ENCODE measurements at places on chromosomes 7 and 10. TPM values are rescaled to one million over a fixed set of nuclear protein-coding genes. Genes with fewer than 3 reads are reported as not detected.

The PNLIPRP1 gene
- total RNA-seq, result not detected

The LRRC27 gene
- total RNA-seq, result 16.1 TPM

The AKR1C8 gene
- total RNA-seq, result 0.46 TPM

The GPR37 gene
- total RNA-seq, result 1.1 TPM

The DIP2C gene
- 20.0 TPM for total RNA-seq

The GPR85 gene
- total RNA-seq, result 2.1 TPM

GRCh38 chr7:121901026-121901425 is 28.1 kb downstream of the PTPRZ1 start:
- H3K27me3 ChIP-seq, result no peaks in the 10 kb centered on the region
- H3K36me3 ChIP-seq, result no peaks in the 10 kb centered on the region
- H3K4me1 ChIP-seq, result no peaks in the 10 kb centered on the region
- no peak overlapping the region for H3K4me3 ChIP-seq
- H3K27ac ChIP-seq, result no peak overlapping the region

DNA sequence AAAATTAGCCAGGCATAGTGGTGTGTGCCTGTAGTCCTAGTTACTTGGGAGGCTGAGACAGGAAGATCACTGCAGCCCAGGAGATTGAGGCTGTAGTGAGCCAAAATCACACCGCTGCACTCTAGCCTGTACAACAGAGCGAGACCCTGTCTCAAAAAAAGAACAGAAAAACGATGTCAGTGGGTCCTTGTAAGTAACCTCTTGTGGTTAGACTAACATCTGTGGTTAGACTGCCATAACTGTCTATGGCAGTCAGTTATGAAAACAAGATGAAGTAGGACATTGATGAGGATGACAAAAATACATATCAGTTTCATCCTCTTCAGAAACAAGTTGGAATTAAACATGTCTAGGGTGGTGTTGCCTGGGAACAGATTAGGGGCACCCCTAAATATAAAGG is 53.3 kb downstream of the AKAP9 start:
- no peaks in the 10 kb centered on the region for H3K27me3 ChIP-seq
- H3K4me3 ChIP-seq, result no peak overlapping the region
- DNase-seq, result no peak
- H3K27ac ChIP-seq, result no peak overlapping the region

- H3K4me3 ChIP-seq, result no peak overlapping the region
- no peaks in the 10 kb centered on the region for H3K36me3 ChIP-seq
- H3K27me3 ChIP-seq, result no peaks in the 10 kb centered on the region
- peaks cover 4% of the 10 kb centered on the region for H3K4me1 ChIP-seq
Observed at GRCh38 chr7:158044482-158044823, 543.2 kb downstream of the PTPRN2 start.

DNA sequence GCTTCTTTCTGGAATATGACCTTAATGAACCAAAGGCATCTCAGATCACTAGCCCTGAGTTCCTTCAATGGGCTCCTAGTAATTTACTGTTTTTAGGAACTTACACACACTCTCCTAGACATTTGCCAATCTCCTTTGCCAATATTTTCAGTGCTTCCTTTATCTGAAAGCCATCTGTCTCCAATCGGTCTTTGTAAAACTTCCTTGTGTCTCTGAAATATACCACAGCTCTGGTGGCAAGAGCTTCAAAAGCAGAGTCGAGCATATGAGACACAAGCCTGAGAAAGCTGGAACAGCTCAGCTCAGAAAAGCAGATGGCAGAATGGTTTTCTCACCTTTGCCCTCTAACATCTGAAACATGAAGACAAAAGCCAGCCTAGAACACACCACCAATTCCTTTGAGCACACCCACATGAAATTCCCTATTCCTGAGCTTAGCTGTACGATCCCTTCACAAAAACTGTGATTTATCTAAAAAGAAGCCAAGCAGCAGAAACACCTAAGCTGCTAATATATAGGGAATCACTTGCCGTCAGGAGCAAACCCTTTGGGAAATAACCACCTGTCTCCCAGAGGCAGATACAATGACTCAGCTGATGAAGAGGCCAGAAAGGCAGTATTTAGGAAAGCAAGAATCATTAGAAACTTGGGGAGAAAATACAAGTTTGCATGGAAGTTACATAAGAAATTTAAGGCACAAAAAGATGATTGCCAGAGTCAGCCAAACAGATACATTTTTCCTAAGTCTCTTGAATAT is 70.2 kb upstream of the ANK3 start:
- no peaks in the 10 kb centered on the region for H3K36me3 ChIP-seq
- H3K27ac ChIP-seq, result no peak overlapping the region
- H3K27me3 ChIP-seq, result no peaks in the 10 kb centered on the region
- no peak for DNase-seq
- no peaks in the 10 kb centered on the region for H3K4me1 ChIP-seq

GRCh38 chr10:109961174-109962001 is 38.1 kb upstream of the XPNPEP1 start:
- no peaks in the 10 kb centered on the region for H3K36me3 ChIP-seq
- peaks cover 24% of the 10 kb centered on the region for H3K4me1 ChIP-seq
- peak; percentile 44 for DNase-seq

- H3K4me1 ChIP-seq, result no peaks in the 10 kb centered on the region
- H3K27me3 ChIP-seq, result no peaks in the 10 kb centered on the region
Observed at GRCh38 chr10:91210014-91210413, 10.4 kb upstream of the PCGF5 start.

DNA sequence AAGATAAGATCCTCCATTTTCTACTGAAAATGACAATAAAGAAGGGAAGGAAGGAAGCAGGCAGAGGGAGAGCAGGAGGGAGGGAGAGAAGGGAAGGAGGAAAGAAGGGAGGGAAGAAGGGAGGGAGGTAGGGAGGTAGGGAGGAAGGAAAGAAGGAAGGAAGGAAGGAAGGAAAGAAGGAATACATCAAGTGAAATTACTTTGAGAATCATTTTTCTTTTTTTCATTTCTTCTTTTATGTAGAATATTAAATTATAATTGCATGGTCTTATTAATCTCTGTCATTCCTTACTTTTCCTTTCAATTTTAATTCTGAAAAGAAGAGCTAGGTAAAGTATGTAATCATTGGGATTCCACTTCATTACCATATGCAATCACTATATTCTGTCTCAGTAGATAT is 97.8 kb downstream of the PLXDC2 start:
- H3K4me1 ChIP-seq, result no peaks in the 10 kb centered on the region
- H3K27me3 ChIP-seq, result no peaks in the 10 kb centered on the region
- DNase-seq, result no peak
- no peak overlapping the region for H3K27ac ChIP-seq
- H3K4me3 ChIP-seq, result no peak overlapping the region

DNA sequence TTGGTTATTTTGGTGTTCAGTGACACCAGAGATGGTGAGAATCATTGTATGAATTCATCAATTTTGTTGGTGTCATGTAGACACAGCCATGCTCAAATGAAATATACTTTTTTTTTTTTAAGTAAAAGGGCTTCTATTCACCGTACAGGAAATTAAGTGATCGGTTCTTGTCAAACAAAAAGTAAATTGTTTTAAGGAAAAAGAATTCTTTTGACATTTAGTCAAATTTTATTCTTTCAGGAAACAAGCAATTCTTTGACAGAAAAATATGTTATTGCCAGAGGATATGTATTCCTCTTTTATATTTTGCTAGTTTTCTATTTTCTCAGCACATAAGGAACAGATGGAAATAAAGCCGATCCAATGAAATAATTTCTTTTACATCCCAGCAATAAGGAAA is 551.9 kb downstream of the MAGI2 start:
- no peaks in the 10 kb centered on the region for H3K36me3 ChIP-seq
- DNase-seq, result no peak
- H3K4me1 ChIP-seq, result no peaks in the 10 kb centered on the region

DNA sequence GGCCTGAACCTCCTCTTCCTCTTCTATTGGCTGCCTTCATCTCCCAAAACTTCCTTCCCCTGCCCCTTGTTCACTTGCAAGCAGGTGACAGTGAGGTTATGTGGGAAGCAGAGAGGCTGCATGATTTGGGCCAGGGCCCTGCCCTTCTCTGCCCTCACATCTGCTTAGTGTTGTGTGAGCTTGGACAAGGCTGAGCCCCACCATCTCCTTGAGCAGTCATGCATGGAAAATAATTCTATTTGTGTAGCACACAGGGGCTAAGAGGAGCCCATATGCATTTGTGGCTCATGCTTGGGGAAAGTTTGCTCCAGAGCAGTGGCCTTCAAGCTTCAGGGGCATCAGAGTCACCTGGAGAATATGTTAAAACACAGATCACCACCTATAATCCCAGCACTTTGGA is 26.8 kb upstream of the AQP1 start:
- peaks cover 4% of the 10 kb centered on the region for H3K36me3 ChIP-seq
- no peak for DNase-seq
- no peak overlapping the region for H3K27ac ChIP-seq

DNA sequence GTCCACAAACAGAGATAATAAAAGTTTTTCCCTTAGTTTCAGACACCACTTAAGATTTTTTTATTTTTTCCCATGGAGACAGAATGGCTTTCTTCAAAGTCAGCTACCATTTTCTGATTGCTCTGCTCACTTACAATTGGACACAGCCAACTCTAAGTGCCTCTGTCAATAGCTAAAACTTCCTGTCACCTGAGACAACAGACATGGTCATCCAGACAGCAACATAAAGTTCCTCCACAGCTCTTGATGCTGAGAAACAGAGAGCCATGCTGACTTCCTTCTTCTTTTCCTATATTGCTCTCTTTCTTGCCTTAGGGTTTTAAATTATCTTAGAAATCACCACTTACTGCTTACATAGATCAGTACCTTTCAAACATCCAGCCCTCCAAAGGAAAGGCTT is 12.0 kb downstream of the ZNF800 start:
- H3K27ac ChIP-seq, result no peak overlapping the region
- no peak for DNase-seq
- H3K4me3 ChIP-seq, result no peak overlapping the region
- no peaks in the 10 kb centered on the region for H3K27me3 ChIP-seq
- no peaks in the 10 kb centered on the region for H3K4me1 ChIP-seq

GRCh38 chr7:46791188-46791587 is 790.7 kb downstream of the TNS3 start:
- DNase-seq, result no peak
- no peaks in the 10 kb centered on the region for H3K36me3 ChIP-seq
- H3K27me3 ChIP-seq, result no peaks in the 10 kb centered on the region
- H3K27ac ChIP-seq, result no peak overlapping the region
- H3K4me3 ChIP-seq, result no peak overlapping the region

DNA sequence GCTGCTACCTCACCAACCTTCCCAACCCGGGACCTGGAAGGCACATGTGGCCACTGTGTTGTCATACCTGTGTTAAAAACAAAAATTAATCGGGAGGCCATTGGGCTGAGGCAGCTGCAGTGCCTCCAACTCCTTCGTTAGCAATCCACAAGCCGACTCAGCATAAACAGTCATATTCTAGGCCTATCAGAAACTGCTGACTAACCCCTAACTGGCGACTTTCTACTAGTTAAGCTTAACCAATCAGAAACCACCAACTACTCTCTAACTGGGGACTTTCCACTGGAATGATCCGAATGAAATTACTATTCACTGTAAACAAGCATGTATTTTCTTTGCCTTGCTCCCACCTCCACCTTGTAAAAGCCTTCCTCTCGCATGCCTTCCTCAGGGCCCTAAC is 14.1 kb upstream of the TMEM72 start:
- no peak overlapping the region for H3K4me3 ChIP-seq
- H3K36me3 ChIP-seq, result no peaks in the 10 kb centered on the region
